CD4-positive, alpha-beta T cell treated with Interleukin-17A for 4 hours (primary cell): ENCODE measurements at places on chromosomes 5 and 9.

- no peak for DNase-seq
Measured at GRCh38 chr9:98917746-98918487, 25.8 kb upstream of the COL15A1 start.

- no peak for DNase-seq
Measured at GRCh38 chr9:129126749-129127618, 15.8 kb downstream of the PTPA start.

DNA sequence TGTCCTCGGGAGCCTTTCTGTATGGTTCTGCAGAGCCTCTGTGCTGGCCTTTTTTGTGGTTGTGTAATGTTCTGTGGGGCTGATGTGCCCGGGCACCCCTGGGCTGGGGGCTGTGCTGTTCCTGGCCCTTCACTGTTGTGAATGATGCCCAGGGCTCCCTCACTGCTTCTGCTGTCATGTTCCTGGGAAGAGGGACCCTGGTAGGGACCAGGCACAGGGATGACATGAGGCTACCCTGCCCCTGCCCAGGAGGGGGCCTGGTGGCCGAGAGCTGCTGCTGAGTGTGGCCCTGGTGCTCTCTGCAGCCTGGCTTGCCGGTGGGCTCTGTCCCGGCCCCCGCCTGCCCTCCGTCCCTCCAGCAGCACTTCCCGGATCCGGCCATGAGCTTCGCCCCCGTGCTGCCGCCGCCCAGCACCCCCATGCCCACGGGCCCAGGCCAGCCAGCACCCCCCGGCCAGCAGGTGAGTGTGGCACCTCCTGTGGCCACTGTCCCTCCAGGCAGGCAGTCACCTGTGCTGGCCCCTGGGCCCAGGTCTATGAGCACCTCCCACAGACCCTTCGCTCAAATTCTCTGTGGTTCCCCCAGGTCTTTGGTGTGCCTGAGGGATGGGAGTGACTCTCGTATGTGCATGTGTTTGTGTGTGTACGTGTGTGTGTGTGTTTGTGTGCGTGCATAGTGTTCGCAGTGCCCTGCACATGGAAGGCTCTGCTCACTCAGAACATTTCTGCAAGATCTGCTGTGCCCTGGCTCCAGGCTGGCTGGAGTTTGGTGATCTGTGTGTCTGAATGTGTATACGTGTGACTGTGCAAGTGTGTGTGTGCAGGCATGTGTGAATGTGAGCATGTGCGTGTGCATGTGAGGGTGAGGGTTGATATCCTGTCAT, 72.3 kb downstream of the WNK2 start:
- DNase-seq, result no peak

- no peak for DNase-seq
Measured at GRCh38 chr9:81430727-81431126, 258.6 kb downstream of the TLE1 start.

- no peak for DNase-seq
Measured at GRCh38 chr9:115590011-115590410, 472.1 kb upstream of the TNC start.

DNA sequence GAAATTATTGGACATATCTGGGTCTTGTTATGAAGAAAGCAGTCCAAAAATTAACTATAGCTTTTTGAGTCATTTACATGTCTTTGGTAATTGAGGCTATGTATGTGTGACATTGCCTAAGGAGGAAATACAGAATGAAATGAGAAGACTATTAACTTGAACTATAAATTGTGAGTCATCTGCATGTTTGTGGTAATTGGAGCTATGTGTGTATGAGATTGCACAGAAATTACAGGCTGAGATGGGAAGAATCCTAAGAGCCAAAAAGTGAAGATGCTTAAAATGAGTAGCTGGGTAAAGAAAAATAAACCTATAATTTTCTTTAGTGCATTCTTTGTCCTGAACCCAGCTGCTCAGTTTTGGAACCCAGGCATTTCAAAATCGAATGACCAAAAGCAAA, 747.6 kb upstream of the EDIL3 start:
- DNase-seq, result no peak
